Keratinocyte (primary cell): ENCODE measurements at places on chromosomes 2 and 18. TPM values are rescaled to one million over a fixed set of nuclear protein-coding genes. Genes with fewer than 3 reads are reported as not detected.
A peak's percentile ranks its signal among the peaks of the same experiment; 100 is the strongest.

LGALSL gene
- 55.4 to 64.9 TPM (median 59.9 TPM) in 3 replicates for polyA plus RNA-seq

- H3K4me1 ChIP-seq, result no peaks in the 10 kb centered on the region
- H3K27ac ChIP-seq, result no peak overlapping the region
- H3K4me3 ChIP-seq, result no peak overlapping the region
- no peaks in the 10 kb centered on the region for H3K27me3 ChIP-seq
Observed at GRCh38 chr2:233101141-233101540, 41.0 kb downstream of the INPP5D start.

- peaks cover 32% of the 10 kb centered on the region for H3K4me1 ChIP-seq
- no peak overlapping the region for H3K4me3 ChIP-seq
- no peaks in the 10 kb centered on the region for H3K27me3 ChIP-seq
- H3K27ac ChIP-seq, result peak overlapping the region; percentile 92
- peaks cover 3% of the 10 kb centered on the region for H3K36me3 ChIP-seq
Observed at GRCh38 chr2:69770193-69770702, 28.3 kb downstream of the ANXA4 start.

GRCh38 chr18:62486290-62486964 is 36.4 kb upstream of the ZCCHC2 start:
- no peaks in the 10 kb centered on the region for H3K27me3 ChIP-seq
- H3K36me3 ChIP-seq, result no peaks in the 10 kb centered on the region
- H3K4me3 ChIP-seq, result peak overlapping the region; percentile 44
- peak; percentile 84 for DNase-seq
- H3K4me1 ChIP-seq, result peaks cover 18% of the 10 kb centered on the region

UPP2 gene
- not detected in 3 replicates for polyA plus RNA-seq

GRCh38 chr2:238928520-238929241 is 80.8 kb downstream of the TWIST2 start:
- peaks cover 30% of the 10 kb centered on the region for H3K27me3 ChIP-seq
- no peaks in the 10 kb centered on the region for H3K4me1 ChIP-seq
- no peak overlapping the region for H3K4me3 ChIP-seq
- DNase-seq, result no peak
- H3K36me3 ChIP-seq, result no peaks in the 10 kb centered on the region
- no peak overlapping the region for H3K27ac ChIP-seq

DNA sequence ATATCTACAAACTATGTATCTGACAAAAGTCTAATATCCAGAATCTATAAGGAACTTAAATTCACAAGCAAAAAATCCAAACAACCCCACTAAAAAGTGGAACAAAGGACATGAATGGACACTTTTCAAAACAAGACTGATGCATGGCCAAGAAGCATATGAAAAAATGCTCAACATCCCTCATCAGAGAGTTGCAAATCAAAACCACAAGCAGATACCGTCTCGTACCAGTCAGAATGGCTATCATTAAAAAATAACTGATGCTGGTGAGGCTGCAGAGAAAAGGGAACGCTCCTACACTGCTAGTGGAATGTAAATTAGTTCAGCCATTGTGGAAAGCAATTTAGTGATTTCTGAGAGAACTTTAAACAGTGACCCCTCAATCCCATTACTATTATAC is 56.5 kb downstream of the CCBE1 start:
- no peak overlapping the region for H3K27ac ChIP-seq
- H3K27me3 ChIP-seq, result no peaks in the 10 kb centered on the region
- no peak overlapping the region for H3K4me3 ChIP-seq
